CD4-positive, alpha-beta T cell treated with Interleukin-6 for 4 hours (primary cell): ENCODE measurements at places on chromosomes 16 and 17.
A peak's percentile ranks its signal among the peaks of the same experiment; 100 is the strongest.

- DNase-seq: no peak
Observed at GRCh38 chr17:12242345-12242954, 221.8 kb downstream of the MAP2K4 start.

GRCh38 chr16:12767897-12768296 lies 35.8 kb downstream of the CPPED1 start:
- DNase-seq: no peak

- peak; percentile 34 for DNase-seq
Observed at GRCh38 chr17:17971431-17972125, 622 bp downstream of the TOM1L2 start.

GRCh38 chr17:80880648-80880985 lies 111.0 kb upstream of the CHMP6 start:
- no peak for DNase-seq

- DNase-seq: no peak
Observed at GRCh38 chr17:82121246-82121645, 23.2 kb upstream of the FASN start.

DNA sequence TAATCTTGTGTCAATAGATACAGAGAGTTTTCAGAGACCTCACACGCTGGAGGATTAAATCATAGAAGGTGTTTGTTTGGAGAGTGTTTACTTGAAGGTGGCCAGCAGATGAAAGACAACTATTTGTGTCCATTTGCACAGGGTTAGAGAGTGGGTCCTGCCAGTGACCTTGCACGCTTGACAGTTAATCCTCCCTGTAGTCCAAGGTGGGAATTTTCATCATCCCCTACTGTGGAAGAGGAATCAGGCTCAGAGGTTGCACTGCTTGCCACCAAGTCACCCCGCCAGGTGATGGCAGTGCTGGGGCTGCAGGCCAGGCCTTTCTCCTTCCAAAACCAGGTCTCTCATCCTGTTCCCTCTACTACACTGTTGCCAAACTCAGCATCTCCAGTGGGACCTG lies 12.3 kb downstream of the CDH1 start:
- DNase-seq: no peak

DNA sequence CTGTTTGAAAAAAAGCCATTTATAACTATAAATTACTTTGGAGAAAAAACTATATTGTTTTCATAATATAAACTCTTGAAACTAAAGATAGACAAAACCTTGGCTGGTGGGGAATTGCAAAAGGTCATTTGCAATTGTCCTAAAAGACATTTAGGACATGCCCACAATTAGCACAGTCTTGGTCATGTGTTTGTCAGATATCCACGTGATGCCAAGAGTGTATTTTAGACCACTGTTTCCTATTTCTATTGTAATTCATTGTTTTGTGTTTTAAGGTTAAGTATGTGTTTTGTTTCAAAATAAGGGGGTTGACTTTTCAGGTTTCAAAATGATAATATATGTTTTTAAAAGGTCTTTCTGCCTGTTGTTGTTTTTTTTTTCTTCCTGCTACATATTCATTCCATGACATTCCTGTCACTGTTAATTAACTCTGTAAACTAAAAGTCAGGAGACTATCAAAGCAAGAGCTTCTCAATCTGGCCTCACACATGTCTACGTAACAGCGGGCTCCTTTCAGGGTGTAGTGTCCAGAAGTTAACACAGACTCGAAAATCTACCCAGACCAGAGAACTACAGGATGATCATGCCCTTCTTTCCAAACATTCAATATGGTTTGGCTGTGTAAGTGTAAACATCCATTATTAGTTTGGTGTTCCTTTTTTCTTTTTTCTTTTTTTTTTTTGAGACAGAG lies 58.7 kb downstream of the COG7 start:
- no peak for DNase-seq

- no peak for DNase-seq
Observed at GRCh38 chr17:49971848-49972485, 3.0 kb downstream of the DLX4 start.

GRCh38 chr17:44213403-44214229 lies 5.9 kb downstream of the UBTF start:
- DNase-seq: no peak

GRCh38 chr17:82240506-82241182 lies 11.8 kb downstream of the SLC16A3 start:
- DNase-seq: no peak

GRCh38 chr16:29644973-29645693 lies 17.9 kb upstream of the SPN start:
- DNase-seq: no peak

GRCh38 chr16:1655909-1656807 lies 21.9 kb upstream of the JPT2 start:
- no peak for DNase-seq

GRCh38 chr16:80924372-80924978 lies 82.2 kb downstream of the CMC2 start:
- DNase-seq: peak; percentile 27
